Iris pigment epithelial cell (primary cell): ENCODE measurements at places on chromosomes 6 and 20.

GRCh38 chr6:108676555-108676954, 115.8 kb downstream of the FOXO3 start:
- no peak for DNase-seq

GRCh38 chr6:148291876-148292275, 50.8 kb upstream of the SASH1 start:
- DNase-seq: no peak

GRCh38 chr6:49552596-49552995, 2.1 kb downstream of the C6orf141 start:
- DNase-seq: no peak

DNA sequence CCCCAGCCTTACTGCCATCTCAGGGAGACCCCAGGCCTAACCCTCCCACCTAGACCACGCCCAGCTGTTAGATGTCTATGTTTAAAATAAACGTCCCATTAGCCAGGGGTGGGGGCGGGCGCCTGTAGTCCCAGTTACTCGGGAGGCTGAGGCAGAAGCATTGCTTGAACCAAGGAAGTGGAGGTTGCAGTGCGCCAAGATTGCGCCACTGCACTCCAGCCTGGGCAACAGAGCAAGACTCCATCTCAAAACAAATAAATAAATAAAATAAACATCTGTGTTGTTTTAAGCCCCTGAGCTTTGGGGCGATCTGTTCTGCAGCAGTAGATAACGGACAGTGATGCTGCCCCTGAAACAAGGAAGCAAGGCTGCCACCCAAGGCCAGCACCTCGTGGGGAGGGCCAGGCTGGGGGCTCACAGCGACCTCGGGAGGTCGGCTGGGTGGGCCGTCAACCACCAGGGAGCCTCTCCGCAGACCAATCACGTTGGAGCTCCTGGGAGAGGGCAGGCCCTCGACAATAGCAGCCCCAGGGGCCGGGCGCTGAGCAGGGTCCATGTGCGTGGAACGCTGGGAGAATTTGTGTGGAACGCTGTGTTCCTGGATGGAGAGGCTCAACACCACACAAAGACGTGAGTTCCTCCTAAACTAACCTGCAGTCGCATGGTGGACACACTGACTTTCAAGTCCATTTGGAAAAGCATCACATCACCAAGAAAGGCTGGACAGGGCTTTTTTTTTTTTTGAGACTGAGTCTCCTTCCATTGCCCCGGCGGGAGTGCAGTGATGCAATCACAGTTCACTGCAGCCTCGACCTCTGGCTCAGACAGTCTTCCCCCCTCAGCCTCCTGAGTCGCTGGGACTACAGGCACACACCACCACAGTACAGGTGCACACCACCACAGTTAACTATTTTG, 1.0 kb upstream of the HELZ2 start:
- DNase-seq: peak; percentile 51

DNA sequence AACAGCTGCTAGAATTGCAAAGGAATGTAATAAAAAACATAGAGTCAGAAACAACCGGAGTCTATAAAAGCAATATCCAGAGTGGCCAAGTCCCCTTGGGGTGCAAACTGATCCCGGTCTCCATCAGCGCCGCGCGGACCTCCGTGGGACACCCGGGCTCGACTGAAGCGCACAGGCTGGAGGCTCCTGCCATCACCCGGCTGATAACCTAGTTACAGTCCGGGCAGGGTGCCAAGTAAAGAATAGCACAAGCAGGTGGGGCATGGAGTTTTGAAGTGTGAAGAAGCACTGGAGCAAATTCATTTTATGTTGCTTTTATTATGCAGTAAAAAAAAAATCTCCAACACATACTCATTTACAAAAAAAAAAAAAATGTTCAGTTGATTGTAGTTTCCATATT, 205.1 kb upstream of the GMDS start:
- peak; percentile 7 for DNase-seq

DNA sequence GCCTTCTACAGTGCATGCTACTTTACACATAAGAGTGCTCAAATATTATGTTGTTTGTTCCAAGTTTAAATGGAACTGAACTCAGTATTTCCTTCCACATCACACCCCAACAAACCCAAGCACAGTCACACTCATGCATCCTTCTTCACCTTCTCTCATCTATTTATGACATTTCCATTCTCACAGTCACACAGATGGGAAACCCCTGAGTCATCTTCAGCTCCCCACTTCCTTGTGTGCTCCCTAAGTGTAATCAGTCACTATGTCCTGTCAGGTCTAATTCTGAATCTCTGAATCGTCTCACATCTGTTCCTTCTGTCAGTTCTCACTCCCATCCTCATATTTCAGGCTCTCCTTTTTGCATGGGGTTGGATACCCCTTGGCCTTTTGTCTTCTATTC, 96.0 kb downstream of the RIMS1 start:
- no peak for DNase-seq

DNA sequence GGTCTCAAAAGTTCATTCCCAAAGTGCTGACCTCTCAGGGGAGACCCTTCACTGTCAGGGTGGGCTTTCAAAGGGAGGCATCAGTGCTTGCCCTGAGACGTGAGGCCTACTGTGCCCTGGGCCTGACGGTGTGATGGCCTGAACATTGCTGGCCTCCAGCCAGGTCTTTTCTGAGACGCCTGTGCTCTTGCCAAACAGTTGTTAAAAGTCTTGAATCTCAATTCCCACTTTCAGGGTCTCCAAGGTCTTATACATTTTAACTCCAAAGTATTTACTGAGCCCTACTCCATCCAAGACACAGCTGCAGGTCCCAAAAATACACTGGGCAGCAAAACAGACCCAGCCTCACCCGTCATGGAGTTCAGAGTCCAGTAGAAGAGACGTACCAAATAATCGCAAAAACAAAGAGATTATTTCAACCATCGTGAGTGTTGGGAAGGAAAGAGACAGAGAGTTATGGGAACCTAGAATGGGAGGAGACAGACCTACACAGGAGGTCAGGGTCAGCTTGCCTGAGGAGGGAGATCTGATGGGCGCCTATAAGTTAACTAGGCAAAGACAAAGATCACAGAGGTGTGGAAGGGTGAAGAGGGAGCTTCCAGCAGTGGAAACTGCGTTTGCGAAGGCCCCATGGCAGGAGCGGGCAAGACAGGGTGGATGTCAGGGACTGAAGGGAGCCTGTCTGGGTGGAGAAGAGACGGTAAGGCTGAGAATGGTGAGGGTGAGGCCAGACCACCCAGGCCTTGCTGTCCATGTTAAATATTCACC, 446.3 kb downstream of the PREX1 start:
- DNase-seq: no peak

DNA sequence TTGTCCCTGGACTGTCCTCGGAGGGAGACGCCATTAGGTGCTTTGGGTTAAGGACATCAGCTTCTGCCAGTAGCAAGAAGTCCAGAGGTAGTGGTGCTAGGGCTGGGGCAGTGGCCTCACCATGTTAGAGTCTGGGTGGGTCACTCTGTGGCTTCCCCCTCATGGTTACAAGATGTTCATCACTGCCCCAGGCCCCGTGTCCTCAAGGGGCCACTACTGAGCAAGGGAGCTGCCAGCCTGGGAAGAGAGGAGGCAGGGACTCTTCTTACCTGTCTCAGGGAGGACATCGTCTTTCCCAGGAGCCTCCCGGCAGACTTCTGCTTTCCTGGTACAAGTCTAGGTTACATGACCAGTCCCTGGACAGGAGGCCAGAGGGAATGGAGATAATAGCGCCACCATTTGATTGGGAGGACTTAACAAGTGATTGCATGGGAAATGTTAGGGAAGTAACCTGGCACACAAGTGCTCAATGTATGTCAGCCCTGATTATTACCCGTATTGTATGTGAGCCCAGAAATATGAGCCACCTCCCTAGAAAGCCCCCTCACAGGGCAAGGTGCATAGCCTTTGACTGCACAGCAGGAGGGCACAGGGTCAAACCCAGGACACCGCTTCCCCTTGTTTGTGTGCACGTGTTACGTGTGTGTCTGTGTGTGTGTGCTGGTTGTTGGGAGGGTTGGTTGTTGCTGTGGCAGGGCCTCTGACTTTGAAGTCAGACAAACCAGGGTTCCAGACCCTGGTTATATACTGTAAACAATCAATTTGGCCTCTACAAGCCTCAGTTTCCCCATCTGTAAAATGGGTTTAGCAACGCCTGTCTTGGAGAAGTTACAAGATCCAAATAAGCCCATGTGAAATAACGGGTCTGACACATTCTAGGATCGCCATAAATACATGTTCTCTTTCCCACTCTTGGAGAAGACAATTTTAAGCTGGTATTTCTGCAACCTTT, 30.0 kb downstream of the SIRPA start:
- DNase-seq: no peak

- DNase-seq: peak; percentile 21
Observed at GRCh38 chr6:12066297-12066696, 54.2 kb downstream of the HIVEP1 start.

DNA sequence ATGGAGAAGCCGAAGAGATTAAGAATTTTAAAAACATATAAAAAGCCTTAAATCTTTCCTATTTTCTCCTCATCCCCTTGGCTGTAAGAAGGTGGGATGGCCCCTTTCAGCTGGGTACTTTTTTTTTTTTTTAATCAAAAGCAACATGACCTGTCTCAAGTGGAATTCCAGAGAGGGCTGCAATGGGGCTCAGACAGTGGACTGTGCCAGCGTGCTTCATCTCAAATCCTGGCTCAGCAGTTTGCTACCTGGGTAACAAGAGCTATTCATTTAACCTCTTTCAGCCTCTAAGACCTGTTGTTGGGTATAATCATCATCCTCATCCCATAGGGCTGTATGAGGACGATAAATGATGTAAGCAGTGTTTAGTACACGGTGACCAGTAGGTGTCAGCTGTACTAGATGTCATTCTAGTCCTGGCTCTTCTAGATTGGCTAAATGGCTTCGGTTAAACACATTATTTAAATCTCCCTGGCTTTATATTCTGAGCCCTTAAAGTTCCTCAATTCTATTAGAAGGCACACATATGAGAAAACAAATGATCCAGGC, 6.9 kb upstream of the PPP1R3G start:
- peak; percentile 41 for DNase-seq

- no peak for DNase-seq
Observed at GRCh38 chr6:161327360-161327953, 53.6 kb upstream of the AGPAT4 start.
